ENCODE measurements at places on chromosomes 6 and 20.

GRCh38 chr6:129969064-129969463, 49.3 kb upstream of the L3MBTL3 start:
- no peak for DNase-seq

DNA sequence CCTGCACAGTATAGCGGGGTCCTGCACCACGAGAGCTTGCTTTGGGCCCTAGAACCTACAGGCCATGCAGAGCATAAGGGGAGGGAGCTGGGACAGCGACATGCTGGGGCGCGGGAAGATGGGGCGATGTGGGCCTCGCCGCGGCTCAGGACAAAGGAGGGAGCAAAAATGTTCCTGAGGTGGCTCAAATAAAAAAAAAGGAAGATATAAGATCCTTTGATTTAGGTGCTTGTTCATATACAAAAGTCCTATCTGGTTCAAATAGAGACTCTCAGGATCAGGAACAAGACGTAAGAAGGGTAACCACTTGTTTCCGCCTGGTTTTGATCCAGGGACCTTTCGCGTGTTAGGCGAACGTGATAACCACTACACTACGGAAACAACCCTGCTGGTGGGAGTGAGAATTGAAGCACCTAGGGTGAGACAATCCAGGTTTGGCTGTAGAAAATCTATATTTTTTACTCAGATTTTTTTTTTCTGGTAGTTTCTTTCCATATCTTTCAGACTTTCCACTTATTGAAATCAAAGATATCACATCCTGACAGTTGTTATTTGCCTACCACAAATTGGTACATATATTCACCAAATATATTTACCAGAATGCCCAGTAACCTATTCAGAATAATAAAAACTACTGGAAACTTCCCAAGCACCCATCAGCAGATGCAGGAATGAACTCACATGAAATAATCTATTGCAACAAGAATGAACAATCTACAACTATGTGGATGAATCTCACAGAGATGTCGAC, 177.9 kb upstream of the ZNF184 start:
- DNase-seq = peak; percentile 8

- no peak for DNase-seq
Measured at GRCh38 chr6:27334141-27334540, 22.1 kb upstream of the POM121L2 start.

DNA sequence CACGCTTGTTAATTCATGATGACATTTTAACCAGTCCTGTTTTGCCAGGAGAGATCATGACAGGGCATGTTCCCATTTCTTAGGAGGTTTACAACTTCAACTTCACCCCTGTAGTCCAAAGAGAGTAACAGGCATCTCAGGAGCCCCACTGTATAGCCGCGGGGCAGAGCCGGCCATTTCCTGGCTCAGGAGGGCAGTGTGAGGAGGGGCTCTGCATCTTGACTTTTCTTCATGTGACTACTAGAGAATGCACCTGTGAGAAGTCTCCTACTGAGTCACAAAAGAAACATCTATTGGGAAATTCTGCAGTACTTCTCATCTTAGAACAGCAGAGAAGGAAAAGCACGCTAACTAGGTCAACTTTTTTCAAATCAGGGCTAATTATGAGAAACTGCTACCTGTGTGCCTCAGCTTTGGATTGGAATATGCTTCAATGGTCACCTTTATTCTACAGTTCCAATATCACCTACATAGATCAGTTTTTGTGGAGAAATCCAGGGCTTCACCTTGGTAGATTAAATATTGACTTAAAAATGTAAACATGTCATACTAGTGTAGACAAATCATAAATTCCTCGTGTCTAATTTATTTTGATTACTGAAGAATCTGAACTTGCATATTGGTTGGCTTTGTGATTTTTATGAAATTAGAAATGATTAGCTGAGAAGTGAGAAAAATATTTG, 28.6 kb upstream of the SIM1 start:
- no peak for DNase-seq

GRCh38 chr6:127383988-127384387, 40.6 kb upstream of the ECHDC1 start:
- no peak for DNase-seq

DNA sequence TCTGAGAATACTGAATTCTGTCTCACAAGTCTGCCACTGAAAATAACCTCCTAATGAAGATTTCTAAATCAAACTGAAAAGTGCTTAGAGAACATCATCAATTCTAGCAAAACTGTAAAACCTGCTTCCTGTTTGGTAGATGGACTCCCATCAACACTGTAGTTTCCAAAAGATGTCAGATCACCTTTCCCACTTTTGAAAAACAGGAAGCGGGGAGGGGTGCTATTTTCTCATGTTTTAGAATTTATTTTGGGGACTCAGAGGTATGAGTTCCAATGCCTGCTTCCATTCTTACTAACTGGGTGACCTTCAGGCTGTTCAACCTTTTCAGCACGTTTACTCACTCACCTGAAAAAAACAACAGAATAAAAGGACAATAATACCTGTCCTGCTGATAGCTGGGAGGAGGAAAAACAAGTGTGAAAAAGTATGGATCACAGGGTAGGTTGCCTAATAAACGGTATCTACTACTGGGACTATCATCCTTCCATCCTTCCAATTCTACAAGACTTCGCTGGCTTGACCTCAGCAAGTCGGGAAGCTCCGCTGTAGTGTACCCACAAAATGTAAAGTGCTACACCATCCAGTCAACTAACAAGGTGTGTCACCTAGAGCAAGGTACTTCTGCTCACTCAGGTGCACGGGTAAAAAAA, 1.1 kb downstream of the ATP5F1E start:
- DNase-seq = no peak

- peak; percentile 1 for DNase-seq
Measured at GRCh38 chr20:59828125-59829053, 105.0 kb downstream of the SYCP2 start.

DNA sequence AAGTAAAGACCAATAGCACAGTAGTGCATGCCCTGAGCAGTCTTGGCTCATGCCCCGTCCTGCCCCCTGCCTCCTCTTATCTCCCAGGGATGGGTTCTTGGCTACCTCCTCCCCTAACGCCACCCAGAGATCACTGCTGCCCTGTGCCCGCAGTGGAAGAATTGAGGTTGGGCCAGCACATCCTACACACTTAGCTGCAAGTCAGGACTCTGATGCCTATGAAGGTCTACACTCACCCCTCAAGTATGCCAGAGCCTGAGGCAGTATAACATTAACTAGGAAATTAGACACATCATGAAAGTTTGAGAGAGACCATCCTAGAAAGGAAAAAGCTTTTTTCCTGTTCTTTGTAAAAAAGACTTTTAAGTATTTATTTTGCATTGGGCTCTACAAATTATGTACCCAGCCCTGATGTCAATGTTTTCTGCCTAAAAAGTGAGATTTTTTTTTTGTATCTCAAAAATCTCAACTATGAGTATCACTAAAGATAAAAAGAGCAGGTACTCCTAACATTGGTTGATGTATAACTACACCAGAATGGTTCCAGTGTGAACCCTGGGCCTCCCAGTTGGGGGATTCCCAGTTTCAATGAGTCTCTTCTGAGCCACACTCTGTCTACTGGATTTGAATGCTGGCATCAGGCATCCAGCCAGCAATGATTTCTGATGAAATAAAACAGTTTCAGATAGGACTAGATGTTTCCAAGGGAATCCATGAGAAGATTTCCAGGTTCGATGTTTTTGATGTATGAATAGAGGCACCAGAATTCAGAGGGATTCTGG, 115.4 kb downstream of the ISM1 start:
- no peak for DNase-seq

- DNase-seq = no peak
Measured at GRCh38 chr20:12287575-12287974, 369.9 kb downstream of the BTBD3 start.

GRCh38 chr6:10362300-10362699, 52.6 kb downstream of the TFAP2A start:
- no peak for DNase-seq

GRCh38 chr6:22827760-22828159, 258.4 kb downstream of the HDGFL1 start:
- peak; percentile 10 for DNase-seq

GRCh38 chr6:8175046-8175777, 72.9 kb upstream of the EEF1E1 start:
- no peak for DNase-seq

GRCh38 chr6:109767961-109768360, 76.9 kb downstream of the FIG4 start:
- peak; percentile 65 for DNase-seq

DNA sequence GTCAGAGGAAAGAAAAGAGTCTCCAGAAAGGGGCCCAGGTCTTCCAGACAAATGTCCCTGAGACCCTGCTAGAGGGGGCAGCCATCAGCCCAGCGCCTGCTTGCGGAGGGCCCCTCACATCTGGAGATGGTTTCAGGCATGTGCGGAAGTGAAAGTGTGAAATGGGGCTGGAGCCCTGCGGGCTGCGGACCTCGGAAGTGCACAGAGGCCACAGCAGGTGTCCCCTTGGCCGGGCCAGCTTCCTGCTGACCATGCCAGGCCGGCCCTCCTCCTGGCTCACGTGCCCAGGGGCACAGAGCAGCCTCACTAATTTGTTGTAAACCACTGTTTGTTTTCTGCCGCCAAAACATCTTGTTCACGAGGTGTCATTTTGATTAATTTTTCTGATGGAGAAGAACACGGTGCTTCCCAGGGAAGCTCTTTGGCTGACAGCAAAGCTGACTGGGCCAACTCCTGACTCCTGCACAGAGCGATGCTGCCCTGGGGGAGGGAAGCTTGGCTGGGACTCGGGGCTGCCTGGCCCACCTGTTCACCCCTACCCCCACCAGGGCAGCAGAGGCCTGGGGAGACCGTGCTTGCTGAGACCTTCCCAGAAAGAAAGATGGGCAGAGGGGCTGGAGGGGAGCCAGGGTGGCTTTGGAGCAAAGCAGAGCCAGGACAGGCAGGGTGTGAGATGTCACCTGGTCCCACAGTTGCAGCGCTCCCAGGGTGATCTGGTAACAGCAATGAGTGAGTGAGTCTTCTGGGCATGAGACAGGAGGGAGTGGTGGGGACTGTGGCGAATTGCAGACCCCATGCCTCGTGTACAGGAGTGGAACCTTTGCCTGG, 54.2 kb downstream of the BCAS4 start:
- DNase-seq = no peak

GRCh38 chr20:53124803-53125202, 152.6 kb downstream of the TSHZ2 start:
- no peak for DNase-seq

DNA sequence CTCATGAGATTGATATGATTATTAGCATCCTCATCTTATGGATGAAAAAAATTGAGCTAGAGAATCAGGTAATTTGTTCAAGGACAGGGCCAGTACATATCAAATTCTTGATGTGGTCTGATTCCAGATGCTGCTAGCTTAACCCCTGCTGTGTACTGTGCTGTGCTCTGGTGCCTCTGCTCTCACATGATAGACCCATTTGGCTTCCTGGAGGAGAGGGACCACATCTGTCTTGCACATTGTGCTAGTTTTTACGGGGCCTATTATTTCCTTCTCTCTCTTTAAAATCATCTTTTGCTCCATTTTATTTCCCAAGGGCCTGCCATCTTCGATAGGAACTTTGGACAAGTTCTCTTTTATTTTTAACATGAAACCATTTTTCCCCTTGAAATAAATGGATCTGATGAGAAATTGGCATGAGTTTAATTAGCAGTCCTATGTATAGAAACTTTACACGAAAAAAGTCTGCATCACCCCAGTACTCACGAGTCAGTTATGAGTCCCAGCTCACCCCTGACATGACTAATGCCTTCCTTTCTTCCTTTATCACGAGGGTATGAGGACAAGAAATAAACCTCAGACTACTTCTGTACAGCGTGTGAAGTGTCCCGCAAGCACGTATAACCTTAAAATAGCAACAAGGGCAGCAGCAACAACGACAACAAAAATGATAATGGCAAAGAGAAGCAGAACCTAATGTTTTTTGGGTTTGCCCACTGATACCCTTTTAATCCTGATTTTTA, 26.5 kb downstream of the CD109 start:
- DNase-seq = peak; percentile 74

DNA sequence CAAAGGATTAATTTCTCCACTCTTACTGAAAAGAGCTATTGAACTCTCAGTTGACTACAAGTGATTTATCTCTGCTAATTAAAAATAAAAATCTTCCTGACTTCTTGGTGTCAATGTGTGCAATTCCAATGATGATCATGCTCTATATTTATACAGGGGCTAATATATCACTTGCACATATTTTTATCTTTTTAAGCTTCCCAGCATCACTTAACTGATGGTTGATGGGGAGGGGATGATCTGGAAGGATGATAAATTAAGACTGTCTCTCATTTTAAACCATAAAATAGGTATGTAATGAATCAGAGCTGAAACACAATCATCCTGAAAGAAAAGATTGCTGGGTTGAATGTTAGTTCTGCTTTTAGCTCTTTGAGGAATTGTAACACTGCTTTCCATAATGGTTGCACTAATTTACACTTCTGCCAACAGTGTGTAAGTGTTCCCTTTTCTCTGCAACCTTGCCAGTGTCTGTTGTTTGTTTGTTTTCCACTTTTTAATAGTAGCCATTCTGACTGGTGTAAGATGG, 169.6 kb upstream of the ECI2 start:
- DNase-seq = no peak

GRCh38 chr6:40419377-40419776, 167.8 kb downstream of the LRFN2 start:
- DNase-seq = no peak

- DNase-seq = peak; percentile 39
Measured at GRCh38 chr20:3995067-3995748, 20.1 kb downstream of the RNF24 start.

GRCh38 chr6:81708113-81708699, 44.3 kb downstream of the TENT5A start:
- no peak for DNase-seq

GRCh38 chr6:89554106-89554505, 84.4 kb downstream of the LYRM2 start:
- DNase-seq = no peak

GRCh38 chr20:39535301-39535700, 573.2 kb downstream of the DHX35 start:
- DNase-seq = no peak

- no peak for DNase-seq
Measured at GRCh38 chr6:163320804-163321203, 93.7 kb upstream of the QKI start.

DNA sequence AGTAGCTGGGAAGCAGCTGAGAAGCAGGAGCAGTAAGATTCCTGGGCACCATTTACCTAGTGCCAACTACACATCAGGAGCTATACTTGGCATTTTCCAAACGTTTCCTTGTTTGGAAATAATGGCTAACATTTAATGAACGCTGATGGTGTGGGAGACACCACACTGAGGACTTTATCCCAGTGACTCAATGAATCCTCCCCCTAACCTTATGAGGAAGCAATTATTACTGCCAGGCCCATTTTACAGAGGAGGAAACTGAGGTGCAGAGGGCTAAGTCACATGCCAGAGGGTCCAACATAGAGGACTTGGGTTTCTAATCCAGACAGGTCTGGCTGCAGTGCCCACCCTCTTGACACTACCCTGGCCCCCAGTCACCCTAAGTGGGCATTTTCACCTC, 6.1 kb downstream of the PTGIS start:
- DNase-seq = no peak

- DNase-seq = no peak
Measured at GRCh38 chr20:17403461-17403860, 127.7 kb downstream of the BFSP1 start.

GRCh38 chr6:18412644-18413043, 25.5 kb downstream of the RNF144B start:
- peak; percentile 58 for DNase-seq

Data from GM03348 (cell line).